ENCODE measurements at places on chromosomes 3 and 15. TPM values are rescaled to one million over a fixed set of nuclear protein-coding genes. Genes with fewer than 3 reads are reported as not detected.

AADAC gene
- polyA plus RNA-seq, result 7.3 TPM

CD200R1 gene
- 1.5 TPM for polyA plus RNA-seq

SLC25A36 gene
- polyA plus RNA-seq, result 70.9 TPM

TIMP4 gene
- polyA plus RNA-seq, result 2.5 TPM

AHSG gene
- polyA plus RNA-seq, result 0.16 TPM

ZNF660 gene
- polyA plus RNA-seq, result 2.8 TPM

RBPMS2 gene
- 4.5 TPM for polyA plus RNA-seq

- DNase-seq, result no peak
- H3K27me3 ChIP-seq, result no peaks in the 10 kb centered on the region
- H3K4me3 ChIP-seq, result no peak overlapping the region
- peaks cover 11% of the 10 kb centered on the region for H3K4me1 ChIP-seq
- H3K27ac ChIP-seq, result no peak overlapping the region
These were observed 159.9 kb upstream of the PFN2 start for GRCh38 chr3:150130404-150131100.

DNA sequence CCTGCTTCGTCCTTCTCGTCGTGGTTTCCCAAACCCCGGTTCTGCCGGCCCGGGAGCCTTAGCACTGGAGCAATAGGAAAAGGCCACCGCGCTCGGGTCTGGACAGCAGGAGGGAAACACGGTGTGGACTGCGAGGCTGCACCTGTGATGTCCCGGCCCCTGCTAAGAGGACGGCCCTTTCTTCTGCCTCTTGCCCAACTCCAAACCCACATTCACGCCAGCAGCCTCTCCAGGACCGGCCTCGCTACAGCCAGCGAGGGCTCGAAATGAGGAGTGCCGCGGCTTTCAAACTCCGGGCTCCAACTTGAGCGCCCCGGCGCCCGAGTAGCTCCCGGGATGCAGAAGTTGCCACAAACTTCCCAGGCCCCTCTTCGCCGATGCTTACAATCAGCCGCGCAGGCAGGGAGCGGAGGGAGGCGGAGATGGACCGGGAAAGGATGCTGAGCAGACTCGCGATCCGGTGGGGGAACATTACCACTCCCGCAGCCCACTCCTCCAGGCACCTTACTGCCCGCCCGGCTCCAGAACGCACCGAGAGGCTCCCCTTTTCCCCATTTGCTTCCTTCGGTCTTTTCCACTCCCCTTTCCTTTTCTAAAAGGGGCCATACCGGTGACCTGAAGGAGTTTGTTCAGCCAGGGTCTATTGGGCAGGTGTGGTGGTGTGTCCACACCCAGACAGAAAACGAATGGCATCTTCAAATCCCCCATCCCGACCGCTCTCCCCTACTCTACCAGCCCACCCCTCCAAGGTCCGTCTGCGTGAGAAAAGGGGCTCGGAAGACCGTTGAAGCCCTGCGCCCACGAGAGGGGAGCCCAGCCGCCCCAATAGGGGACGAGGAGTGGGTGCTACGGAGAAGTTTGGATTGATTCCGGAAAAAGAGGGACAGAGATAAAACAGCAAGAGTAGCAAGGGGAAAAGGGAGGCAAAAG is 18.8 kb upstream of the SATB1 start:
- peaks cover 25% of the 10 kb centered on the region for H3K27me3 ChIP-seq
- peaks cover 21% of the 10 kb centered on the region for H3K4me1 ChIP-seq
- H3K36me3 ChIP-seq, result no peaks in the 10 kb centered on the region
- H3K27ac ChIP-seq, result peak overlapping the region; percentile 57
- H3K4me3 ChIP-seq, result peak overlapping the region; percentile 62
- DNase-seq, result peak; percentile 29

GRCh38 chr15:61974759-61975158 is 85.5 kb downstream of the VPS13C start:
- H3K4me1 ChIP-seq, result no peaks in the 10 kb centered on the region
- no peak overlapping the region for H3K27ac ChIP-seq
- peaks cover 12% of the 10 kb centered on the region for H3K36me3 ChIP-seq
- no peak for DNase-seq
- no peak overlapping the region for H3K4me3 ChIP-seq

DNA sequence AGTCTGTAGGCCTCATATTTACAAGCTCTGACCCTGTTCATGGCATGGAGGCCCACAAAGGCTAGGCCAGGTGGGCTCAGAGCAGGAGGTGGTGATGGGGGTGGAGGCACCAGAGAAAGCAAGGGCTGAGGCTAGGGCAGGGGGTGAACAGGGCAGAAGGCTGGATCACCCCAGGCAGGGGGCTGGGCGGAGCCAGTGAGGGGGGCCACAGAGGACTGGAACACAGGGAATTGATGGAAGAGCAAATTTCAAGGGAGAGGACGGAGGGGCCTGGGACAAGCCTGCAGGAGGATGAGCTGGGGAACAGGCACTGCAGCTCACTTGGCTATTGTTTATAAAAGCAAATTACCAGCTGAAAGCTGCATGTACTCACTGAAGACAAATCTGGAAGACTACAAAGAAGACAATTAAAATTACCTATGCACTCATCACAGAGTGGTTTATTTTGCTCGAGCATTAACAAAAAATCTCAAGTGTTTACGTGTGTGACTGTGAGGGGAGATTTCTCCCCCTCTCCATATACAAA is 11.0 kb downstream of the TNFAIP8L3 start:
- H3K4me1 ChIP-seq, result no peaks in the 10 kb centered on the region
- no peak overlapping the region for H3K4me3 ChIP-seq
- no peak overlapping the region for H3K27ac ChIP-seq
- no peaks in the 10 kb centered on the region for H3K36me3 ChIP-seq

DNA sequence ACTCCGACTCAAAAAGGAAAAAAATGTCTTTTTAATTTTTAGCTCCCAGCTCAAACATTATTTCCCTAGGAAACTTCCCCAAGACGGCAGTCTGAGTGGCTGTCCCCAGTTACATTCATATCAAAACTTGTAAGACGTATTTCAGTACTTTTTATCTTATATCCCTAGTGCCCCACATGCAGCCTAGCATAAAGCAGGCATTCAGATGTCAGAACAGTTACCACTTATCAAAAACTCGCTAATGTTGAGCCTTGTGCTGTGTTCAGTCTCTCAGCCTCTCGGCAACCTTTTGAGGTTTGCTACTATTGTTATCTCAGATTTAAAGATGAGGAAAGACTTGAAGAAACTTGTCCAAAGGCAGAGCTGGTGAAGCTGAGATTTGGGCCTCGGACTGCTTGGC is 6.6 kb upstream of the SELENOS start:
- no peaks in the 10 kb centered on the region for H3K4me1 ChIP-seq
- H3K36me3 ChIP-seq, result peaks cover 66% of the 10 kb centered on the region
- DNase-seq, result no peak
- H3K27ac ChIP-seq, result no peak overlapping the region
- no peak overlapping the region for H3K4me3 ChIP-seq

DNA sequence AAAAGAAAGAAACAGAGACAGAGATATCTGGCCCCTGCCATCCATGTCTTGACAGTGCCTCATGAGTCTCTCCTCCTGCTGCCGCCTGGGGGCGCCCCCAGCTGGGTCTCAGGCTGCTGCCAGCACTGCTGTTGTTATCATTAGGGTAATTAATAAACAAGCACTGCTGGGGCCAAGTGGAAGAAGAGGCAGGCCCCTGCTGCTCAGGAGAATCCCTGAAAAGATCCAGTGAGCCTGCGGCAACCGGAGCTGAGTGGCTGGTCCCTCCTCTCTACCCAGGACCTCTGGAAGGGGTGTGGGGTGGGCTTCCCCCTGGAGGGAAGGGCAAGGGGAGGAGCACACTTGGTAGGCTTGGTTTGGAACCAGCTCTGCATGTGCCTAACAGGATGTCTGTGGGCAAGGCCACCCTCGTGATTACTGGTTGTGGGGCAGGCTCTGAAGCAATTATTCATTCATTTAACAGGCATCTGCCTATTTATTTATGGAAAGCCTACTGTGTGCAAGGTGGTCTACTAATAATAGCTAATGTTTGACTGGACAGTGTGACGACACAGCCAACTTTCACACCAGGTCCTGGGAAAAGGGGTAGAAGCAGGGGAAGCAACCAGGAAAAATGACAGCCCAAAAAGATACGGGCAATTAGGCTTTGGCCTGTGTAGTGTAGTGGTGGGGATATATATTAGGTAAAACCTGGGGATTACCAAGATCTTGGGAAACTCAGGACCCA is 1.2 kb upstream of the TYRO3 start:
- no peaks in the 10 kb centered on the region for H3K36me3 ChIP-seq
- peaks cover 45% of the 10 kb centered on the region for H3K4me1 ChIP-seq
- no peak overlapping the region for H3K27ac ChIP-seq

DNA sequence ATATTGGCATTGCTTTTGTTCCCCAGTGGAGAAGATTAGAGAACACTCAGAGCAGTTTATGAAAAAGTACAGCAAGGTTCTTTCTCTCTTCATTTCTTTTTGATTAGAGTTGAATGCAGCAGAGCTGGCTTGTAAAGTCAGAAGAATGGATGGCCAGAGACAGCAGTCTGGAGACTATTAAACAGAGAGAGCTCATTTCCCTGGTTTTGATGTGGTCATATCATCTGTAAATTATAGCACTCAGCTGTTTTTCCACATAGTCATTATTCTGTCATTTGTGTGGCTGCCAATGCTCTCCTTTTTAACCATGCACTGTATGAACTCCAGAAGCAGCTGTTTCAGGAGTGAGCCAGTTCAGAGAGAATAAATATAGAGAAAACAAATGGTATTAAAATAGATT is 177.4 kb upstream of the CRBN start:
- H3K4me1 ChIP-seq, result peaks cover 7% of the 10 kb centered on the region
- no peaks in the 10 kb centered on the region for H3K36me3 ChIP-seq
- H3K27ac ChIP-seq, result peak overlapping the region; percentile 72
- H3K4me3 ChIP-seq, result no peak overlapping the region

- H3K27me3 ChIP-seq, result no peaks in the 10 kb centered on the region
- H3K4me1 ChIP-seq, result no peaks in the 10 kb centered on the region
These were observed 578 bp upstream of the BCHE start for GRCh38 chr3:165837801-165838200.

DNA sequence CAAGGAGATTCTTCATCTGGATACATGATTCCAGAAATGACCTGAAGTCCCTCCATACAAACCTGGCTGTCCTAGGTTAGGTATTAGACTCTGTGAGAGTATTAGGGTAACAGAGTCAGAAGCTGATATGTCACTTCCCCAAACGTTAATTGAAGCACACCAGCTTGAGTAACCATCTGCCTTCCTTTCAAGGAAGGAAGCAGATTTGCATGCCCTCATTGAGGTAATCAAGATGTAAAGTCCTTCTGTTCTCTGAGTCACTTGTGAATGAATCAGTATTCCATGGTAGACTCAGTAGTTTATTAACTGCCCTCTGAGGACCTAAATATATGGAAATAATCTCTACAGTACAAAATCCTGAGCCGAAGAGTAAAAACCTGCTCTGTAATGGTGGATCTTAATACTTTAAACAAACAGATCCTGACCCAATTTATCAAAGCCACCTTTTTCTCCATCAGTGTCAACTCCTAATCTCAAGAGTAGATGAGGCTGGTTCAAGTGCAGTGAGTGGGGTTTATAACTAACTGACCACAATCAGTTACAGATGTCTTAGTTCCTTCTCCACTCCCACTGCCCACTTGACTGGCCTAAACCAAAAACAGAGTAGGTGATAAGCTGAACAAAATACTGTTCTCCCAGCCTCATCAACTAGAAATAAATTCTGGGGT is 246.2 kb upstream of the CHRM5 start:
- no peak overlapping the region for H3K4me3 ChIP-seq
- no peak overlapping the region for H3K27ac ChIP-seq
- peaks cover 11% of the 10 kb centered on the region for H3K36me3 ChIP-seq

DNA sequence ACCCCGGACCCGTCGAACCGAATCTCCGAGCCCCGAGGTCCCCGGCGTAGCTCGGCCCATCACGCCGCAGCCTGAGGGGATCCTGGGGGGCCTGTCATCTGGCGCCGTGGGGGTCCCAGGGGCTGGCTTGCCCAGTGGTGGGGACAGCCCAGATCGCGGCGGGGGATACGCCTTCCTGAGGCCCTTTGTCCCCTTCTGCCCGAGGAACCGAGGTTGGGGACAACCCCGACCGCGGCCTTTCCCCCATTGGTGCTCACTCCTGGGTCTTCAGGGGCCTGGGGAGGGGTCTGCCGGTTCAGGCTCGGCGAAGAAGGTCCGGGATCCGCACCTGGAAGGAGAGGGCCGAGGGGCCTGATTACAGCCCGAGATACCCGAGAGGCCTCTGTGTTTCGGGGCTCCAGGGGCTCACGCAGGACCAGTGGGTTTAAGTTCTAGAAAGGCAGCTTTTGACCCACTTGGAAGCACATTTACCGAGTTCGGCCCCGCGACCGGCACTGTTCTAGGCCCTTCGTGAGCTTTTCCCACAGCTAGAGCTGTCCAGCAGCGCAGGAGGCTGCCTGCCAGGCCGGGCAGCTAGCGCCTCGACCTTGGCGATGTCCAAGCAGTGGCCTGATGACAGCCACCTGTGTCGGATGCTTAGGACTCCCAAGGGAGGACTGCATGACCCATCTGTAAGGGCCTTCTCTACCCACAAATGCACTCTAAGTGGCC is 504 bp downstream of the ABHD2 start:
- H3K4me1 ChIP-seq, result peaks cover 57% of the 10 kb centered on the region
- peak overlapping the region; percentile 86 for H3K27ac ChIP-seq
- H3K4me3 ChIP-seq, result peak overlapping the region; percentile 97
- H3K36me3 ChIP-seq, result no peaks in the 10 kb centered on the region
- DNase-seq, result peak; percentile 50
- H3K27me3 ChIP-seq, result no peaks in the 10 kb centered on the region

GRCh38 chr3:101484805-101485620 is 28.0 kb downstream of the SENP7 start:
- H3K4me3 ChIP-seq, result no peak overlapping the region
- H3K27me3 ChIP-seq, result no peaks in the 10 kb centered on the region
- no peak for DNase-seq
- H3K4me1 ChIP-seq, result no peaks in the 10 kb centered on the region
- no peak overlapping the region for H3K27ac ChIP-seq

DNA sequence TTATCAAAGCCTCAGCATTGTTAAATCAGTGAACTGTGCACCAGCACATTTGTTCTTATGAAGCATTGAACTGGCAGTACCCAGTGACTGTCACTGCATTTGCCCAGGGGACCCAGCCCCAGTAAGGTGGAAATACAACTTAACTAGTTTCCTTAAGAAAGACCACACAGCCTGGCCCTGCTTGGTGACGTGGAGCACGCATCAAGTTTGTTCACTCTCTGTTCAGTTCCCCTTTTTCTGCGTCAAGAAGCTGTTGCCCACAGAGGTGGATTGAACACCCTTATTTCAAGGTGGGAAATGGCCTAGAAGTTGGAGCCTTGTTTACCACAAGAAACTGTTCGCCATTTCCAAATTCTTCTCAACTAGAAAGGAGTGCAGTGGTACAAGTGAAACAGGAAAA is 69.9 kb upstream of the AGBL1 start:
- H3K4me1 ChIP-seq, result no peaks in the 10 kb centered on the region
- H3K4me3 ChIP-seq, result no peak overlapping the region
- DNase-seq, result no peak

- H3K27me3 ChIP-seq, result no peaks in the 10 kb centered on the region
- H3K36me3 ChIP-seq, result peaks cover 4% of the 10 kb centered on the region
- no peak overlapping the region for H3K4me3 ChIP-seq
- H3K27ac ChIP-seq, result peak overlapping the region; percentile 38
- peaks cover 16% of the 10 kb centered on the region for H3K4me1 ChIP-seq
These were observed 42.5 kb downstream of the CMTM6 start for GRCh38 chr3:32460031-32460749.

DNA sequence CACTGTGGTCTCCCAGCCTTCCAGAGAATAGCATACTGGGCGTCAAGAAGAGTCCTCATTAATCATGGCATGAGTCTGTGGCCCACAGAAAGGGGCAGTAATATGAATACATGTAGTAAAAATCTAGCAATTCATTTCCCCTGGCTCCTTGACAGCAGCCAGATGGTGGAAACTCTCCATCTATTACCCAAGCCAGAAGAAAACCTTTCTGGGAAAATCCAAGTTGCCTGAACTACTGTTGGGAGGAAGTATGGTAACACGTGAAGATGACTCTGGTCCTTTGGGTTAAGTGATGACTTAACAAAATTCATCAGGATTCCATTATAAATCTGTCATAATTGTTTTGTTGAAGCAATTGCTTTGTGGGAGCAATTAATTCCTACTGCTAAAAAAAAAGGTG is 530.5 kb downstream of the FHIT start:
- no peaks in the 10 kb centered on the region for H3K27me3 ChIP-seq
- no peak overlapping the region for H3K27ac ChIP-seq
- H3K4me1 ChIP-seq, result no peaks in the 10 kb centered on the region
- H3K4me3 ChIP-seq, result no peak overlapping the region
- DNase-seq, result no peak
